ENCODE measurements at places on chromosomes 5 and 9. TPM values are rescaled to one million over a fixed set of nuclear protein-coding genes. Genes with fewer than 3 reads are reported as not detected.

HACD4 gene
- polyA plus RNA-seq = 2.8 TPM

SPATA9 gene
- 1.8 TPM for polyA plus RNA-seq

TMEFF1 gene
- polyA plus RNA-seq = 5.4 TPM

CCDC192 gene
- 0.95 TPM for polyA plus RNA-seq

DNA sequence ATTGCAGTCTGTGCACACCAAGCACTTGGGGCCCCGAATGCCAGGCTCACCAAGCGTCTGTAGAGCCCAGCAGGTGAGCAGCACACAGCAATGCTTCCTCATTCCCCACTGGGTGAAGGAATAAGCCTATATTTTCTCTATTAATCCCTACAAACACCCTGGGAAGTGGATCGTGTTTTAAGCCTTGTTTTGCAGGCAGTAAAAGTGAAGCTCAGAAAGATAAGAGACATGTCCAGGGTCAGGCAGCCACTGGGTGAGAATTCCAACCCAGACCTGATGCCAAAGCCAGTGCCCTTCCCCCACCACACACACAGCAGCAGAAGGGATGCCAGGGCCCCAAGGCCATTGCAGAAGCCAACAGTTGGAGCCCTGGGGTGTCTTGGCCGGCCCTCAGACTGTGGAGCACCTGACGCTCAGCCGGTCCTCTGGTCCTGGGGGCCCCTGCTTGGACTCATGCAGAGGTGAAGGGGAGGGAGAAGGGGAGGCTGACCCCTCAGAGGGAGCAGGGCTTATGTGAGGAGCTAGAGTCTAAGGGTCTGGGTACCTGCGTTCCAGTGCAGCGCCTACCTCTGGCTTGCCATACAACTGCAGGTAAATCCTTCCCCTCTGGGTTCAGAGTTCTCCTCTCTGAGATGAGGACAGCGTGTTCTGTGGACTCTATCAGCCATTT is 26.3 kb upstream of the SYNPO start:
- no peak for DNase-seq

- no peak for DNase-seq
These were observed 153.3 kb upstream of the SLC12A2 start for GRCh38 chr5:127930311-127930710.

- no peak for DNase-seq
These were observed 18.1 kb downstream of the FAM78A start for GRCh38 chr9:131258186-131258585.

DNA sequence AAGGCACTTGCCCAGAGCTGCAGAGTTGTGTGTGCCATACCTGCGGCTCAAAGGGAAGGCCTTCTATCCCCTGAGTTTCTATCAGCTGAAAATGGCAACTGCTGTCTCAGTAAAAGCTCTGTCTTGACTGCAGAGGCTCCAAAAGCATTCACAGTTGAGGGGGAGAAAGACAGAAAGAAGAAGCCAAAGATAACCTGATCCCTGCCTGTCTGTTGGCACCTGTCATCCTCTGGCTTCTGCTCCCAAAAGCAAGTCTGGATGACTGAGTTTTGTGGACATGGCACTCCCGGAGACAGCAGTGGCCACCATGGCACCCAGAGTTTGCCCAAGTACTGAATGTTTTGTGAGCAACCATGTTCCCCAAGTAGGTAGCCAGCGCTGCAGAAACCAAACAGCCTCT is 176.6 kb downstream of the NR3C1 start:
- DNase-seq = no peak

DNA sequence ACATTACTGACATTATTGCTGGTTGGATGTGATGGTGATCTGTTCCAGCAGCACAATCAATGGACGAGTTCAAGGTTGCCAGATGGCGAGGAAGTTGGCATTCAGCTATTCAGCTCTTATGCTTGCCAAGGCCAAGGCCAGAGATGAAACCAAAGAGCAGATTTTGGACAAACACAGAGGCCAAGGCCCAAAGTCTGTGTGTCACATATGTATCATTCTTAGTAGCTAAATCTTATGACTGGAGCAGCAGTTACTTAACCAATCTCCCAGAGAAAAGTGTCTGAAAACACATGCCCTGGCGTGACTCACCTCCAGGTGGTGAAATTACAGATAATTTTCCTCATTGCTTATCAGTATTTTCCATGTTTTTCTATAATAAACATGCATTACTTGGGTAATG is 189.0 kb upstream of the EGFLAM start:
- DNase-seq = no peak

DNA sequence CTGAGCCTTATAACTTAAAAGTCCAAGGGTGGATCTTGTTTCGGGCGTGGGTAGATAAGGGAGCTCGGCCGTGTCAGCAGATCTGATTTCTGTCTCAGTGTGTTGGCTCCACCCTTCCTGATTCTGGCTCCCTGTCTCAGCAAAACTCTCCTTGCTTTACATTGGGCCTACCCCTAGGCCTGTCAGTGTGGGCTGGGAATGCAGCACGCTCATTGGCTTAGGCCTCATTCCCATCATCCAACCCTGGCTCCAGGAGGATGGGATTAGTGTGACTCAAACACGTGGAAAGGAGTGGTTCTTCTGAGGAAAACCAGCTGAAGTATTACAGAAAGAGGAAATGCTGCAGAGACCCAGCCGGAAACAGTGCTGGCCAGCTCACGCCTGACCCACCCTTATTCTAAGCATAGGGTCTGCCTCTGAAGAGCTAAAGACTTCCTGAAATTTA is 59.9 kb downstream of the ZFAND5 start:
- DNase-seq = no peak

DNA sequence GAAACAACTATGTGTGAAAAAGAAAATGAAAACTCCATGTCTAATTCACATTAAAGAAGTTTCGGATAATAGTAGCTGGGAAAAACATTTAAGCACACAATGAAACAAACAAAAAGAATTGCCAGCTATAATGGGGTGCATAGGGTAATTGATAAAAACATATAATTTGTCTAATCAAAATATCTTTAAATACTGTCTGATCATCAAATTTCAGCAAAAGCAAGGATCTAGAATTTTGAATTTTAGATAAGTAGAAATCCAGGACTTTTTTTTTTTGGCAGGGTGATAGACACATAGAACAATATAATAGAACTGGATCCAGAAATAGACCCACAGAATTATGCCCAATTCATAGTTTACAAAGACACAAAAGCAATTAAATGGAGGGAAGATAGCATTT is 585.0 kb downstream of the TAF11L14 start:
- DNase-seq = no peak

DNA sequence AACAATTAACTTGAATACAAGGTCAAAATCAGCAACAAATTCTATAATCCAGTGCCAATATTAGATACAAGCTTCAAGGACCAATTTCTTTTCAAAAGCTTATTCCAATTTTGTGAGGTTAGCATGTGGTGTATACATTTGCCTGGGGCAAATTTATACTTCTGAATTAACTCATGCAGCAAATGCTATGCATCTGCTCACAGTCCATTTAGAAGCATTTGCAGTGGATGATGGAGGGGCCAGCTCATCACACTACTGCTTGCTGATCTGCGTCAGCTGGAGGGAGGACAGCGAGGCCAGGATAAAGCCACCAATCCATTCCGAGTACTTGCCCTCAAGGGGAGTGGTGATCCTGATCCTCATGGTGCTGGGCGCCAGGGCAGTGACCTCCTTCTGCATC is 474.3 kb upstream of the KIF2A start:
- no peak for DNase-seq

GRCh38 chr9:27367175-27367798 is 70.3 kb upstream of the EQTN start:
- DNase-seq = no peak

DNA sequence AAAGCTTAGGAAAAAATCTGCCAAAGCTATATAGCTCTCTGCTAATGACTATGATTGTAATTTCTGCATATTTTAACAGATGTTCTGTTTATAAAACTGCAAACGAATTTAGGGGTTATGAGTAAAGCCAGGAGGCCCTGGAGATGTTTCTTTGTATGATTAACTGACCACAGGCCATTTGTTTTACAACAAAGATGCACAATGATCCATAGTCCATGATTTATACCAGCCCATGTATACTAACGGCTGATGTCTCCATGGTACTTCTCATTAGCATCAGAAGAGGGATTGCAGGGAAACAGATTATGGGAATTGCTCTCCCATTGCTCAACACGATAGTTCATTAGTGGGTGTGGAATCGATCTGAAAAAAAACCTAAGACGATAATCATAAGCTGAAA is 78.9 kb downstream of the PPP2R2B start:
- no peak for DNase-seq

DNA sequence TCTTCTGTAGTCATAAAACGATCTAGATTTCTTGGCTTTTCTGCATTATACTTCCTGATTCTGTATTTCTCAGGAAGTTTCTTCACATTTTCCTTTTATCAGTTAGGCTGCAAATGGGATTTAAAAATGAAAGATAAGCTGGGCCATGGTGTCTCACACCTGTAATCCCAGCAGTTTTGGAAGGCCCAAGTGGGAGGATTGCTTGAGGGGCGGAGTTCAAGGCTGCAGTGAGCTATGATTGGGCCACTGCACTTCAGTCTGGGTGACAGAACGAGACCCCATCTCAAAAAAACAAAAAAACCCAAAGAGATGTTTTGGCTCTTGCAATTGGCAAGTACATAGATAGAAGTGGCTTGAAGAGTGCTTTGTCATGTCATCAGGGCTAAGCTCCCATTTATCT is 26.2 kb upstream of the APC start:
- no peak for DNase-seq

DNA sequence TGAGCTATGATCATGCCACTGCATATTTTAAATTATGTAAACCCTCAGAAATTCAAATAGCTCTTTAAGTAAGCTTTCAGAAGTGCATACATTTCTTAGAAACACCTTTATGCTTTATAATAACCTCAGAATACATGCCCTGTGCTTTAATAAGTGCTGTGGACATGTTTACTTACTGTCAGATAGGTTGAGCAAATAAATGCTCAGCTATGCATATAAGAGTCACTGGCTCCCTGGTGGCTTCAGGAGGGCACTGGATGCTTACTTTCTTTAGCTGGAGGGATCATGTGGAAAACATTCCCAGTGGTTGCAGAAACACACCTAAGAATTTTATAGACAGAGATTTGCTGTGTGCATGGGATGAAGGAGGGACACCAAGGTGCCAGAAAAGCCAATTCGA is 74.4 kb downstream of the PDE6A start:
- no peak for DNase-seq

- no peak for DNase-seq
These were observed 28.1 kb upstream of the CETN3 start for GRCh38 chr5:90437663-90438062.
